ENCODE measurements at places on chromosomes 2 and 18.

GRCh38 chr2:108829578-108830310 is 43.2 kb downstream of the CCDC138 start:
- no peak for DNase-seq

DNA sequence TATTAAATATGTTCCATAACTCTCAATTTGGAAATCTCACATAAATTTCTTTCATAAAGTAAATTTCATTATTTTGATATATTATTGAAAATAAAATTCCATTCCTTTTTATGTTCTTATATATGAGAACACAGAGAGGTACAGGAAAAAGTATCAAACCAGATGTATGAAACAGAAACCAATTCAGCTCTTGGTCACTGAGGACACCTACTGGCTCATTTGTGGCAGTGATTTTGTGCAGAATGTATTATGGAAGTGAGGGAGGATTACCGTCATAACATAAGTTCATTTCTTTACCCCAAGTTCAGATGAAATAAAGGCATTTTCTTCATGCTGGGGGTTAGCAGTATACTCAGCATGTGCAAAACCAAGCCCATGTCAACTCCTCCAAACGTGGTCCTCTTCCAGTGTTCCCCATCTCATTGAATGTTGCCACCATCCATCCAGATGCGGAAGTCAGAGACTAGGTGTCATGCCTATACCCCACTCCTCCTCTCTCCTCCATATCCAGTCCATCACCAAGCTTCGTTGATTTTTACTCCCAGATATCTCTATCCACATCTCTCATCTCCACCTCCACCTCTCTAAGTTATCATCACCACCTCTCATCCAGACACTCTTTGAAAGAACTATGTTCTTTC is 41.7 kb upstream of the MALL start:
- DNase-seq, result no peak

GRCh38 chr2:37321029-37321682 is 3.5 kb downstream of the PRKD3 start:
- no peak for DNase-seq

DNA sequence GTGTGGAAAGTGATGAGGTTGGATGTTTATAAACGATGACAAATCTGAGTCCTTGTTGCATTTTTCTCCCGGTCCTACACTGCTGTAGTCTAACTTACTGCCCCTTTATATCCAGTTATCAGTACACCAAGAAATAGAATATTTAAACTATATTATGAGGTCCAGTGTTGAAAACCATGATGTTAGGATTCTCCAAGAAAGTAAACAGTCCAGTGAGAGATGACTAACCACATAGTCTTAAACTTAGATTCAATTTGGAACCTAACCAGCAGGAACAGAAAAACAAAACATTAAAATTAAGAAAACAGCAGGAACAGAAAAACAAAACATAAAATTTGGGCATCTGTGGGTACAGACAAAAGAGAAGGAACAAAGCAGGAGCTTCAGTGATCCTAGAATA is 143.2 kb downstream of the TPGS2 start:
- no peak for DNase-seq

DNA sequence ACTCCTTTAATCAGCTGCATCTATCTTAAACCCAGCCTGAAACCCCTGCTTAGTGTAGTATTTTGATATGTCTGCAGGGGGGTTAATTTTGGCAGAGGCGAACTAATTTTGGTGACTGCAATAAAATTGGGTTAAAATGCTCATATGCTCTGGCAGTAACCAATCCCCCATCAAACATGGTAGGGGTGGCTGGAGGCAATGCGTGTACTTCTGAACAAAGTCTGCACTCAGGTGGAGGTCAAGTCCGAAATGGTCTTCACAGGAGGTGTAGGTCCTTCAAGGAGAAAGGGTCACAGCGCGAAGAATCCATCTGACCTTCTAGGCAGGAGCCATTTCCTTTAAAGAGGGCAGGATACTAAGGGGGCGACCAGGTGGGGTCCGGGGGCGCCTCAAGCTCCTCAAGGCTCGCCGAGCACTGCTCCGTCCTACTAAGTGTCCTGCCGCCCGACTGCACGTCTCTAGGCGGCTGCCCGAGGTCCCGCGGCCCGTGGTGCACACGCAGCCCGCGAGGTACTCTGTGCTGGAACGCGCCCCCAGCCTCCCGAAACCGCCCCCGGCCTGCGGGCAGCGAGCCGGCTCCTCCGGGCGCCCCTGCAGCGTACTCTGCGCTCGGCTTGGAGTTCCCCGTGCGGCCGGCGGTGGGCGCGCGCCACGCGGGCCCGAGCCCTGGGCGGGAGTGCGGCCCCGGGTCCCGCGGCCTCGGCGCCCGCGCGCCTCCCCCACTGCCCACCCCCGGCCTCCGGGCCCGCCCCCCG is 1.7 kb upstream of the LDLRAD4 start:
- DNase-seq, result peak; percentile 65

DNA sequence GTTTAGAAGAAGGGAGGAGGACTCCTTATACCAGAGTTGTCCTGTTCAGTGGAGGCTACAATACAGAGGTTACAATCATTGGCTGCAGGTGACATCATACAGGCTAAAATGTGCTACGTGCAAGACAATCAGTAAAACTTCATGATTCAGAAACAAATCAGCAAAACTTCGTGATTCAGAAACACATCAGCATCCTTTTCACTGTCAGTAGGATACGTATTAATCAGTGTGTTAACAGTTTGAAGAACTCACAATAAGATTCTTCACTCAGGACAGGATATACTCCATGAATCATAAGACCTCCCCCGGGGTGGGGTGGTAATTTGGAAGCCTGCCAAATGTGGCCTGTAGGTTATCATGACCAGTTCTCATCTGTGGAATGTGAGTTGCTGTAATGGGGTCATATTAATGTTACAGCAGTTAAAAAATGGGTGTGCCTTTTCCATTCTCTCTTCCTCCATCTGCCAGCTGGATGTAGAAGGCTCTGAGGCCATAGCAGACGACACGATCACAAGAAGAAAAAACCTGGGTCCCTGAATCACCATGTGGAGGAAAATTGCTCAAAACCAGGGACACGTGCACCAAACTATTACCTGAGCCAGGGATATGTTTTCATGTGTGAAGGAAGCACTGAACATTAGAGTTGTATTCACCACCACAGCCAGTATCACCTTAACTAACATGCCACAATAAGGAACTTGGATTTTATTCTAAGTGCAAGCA is 134.8 kb upstream of the CREB1 start:
- DNase-seq, result no peak
